ENCODE measurements at places on chromosomes 4 and X.
A peak's percentile ranks its signal among the peaks of the same experiment; 100 is the strongest.

DNA sequence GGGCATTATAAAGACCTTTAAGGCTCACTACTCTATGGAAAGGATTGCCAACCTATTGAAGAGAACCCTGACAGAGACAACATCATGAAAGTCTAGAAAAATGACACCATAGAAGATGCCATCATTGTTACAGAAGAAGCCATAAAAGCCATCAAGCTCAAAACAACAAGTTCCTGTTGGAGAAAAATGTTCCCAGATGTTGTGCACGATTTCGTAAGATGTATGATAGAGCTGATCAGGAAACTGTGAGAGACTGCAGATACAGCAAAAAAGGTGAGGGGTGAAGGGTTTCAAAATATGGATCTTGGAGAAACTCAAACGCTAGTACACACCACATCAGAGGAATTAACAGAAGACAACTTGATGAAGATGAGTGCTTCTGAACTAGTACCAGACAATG, 53.3 kb downstream of the WDFY3 start:
- DNase-seq: no peak

DNA sequence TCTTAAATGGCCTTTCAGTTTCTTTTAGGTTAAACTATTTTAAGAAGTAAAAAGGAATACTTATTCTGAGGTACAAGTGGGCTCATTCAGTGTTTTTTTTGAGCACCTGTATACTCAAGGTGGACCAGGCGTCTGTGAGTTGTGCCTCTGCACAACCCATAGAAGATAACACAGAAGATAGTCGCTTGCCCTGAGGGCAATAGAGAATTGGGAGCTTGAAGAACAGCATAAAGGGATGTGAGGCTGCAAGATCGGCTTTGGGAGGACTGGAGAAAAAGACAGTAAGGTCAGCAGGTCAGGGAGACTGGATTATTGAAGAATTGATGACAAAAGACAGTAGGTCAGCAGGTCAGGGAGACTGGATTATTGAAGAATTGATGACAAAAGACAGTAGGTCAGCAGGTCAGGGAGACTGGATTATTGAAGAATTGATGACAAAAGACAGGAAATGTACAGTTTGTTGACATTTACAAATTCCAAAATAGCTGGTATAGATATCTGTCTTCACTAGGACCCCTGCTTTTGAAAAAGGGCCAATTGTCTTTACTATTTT, 3.1 kb downstream of the CPE start:
- no peak for DNase-seq

- DNase-seq: no peak
Measured at GRCh38 chr4:48692044-48692443, 88.0 kb downstream of the FRYL start.

- no peak for DNase-seq
Measured at GRCh38 chrX:69161786-69162349, 3.4 kb downstream of the PJA1 start.

DNA sequence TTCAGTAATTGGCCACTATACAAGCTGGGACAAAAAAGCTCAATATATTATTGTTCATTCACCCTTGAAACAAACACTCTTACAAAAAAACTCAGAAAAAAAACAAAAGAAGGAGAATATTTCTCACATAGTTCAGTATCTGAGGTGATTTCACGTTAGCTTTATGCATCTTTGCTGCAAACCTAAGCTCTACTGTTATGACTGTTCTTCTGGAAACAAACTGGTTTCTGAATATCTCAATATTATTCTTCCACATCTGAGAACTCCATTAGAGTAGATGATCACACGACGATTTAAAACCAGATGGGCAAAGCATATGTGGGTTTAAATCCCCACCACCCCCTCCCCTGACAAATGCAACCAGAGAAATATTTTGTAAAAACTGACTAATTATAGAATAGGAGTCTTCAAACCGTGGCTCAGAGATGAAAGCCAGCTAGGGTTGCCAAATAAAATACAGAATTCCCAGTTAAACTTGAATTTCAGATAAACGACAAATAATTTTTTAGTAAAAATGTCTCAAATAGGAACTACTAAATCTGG, 182.0 kb upstream of the FAM241A start:
- DNase-seq: no peak

DNA sequence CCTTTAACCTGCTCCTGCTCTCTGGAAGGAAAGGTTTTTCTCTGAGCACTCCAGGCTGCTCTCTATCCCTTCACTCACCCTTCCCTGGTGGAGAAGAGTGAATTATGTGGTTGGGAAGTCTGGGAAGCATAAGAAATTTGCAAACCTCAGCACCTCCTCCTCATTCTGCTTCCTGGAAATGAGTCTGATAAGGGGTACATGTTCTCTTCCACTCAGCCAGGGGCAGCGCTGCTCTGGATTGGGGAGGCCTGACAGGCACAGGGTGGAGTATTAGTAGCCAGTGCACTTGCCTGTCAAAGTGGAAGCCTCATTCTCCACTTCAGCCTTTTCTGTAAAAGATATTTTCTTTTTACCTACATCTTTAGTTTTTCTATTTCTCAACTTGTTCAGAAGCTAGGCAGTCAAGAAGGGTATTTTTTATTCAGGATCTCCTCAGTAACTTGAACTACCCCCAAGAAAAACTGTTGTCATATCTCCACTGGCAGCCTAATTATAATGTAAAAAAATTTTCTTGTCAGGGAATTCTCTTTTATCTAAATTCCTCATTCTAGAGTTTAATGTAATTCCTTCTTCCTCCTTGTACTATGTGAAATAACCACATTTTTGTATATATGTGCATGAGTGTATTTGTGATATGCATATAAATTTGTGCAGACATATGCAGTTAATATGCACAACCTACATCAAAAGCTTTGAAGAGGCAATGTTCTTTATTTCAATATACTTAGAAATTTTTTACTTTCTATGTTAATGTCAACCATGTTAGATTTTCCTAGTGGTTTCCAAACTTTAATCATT, 15.3 kb downstream of the ADAMTS3 start:
- no peak for DNase-seq

GRCh38 chrX:152072236-152072635, 66.1 kb downstream of the MAGEA10 start:
- peak; percentile 78 for DNase-seq

GRCh38 chr4:41475402-41475801, 62.6 kb upstream of the LIMCH1 start:
- DNase-seq: peak; percentile 37

- no peak for DNase-seq
Measured at GRCh38 chr4:101125045-101125942, 222.0 kb downstream of the PPP3CA start.

- DNase-seq: peak; percentile 67
Measured at GRCh38 chr4:180665994-180666824, 1577.0 kb upstream of the TENM3 start.

- no peak for DNase-seq
Measured at GRCh38 chrX:106009145-106009544, 29.4 kb downstream of the SERPINA7 start.

- DNase-seq: no peak
Measured at GRCh38 chr4:159538556-159538955, 435.7 kb downstream of the RAPGEF2 start.

GRCh38 chrX:74119016-74119910, 184.7 kb upstream of the ZCCHC13 start:
- DNase-seq: peak; percentile 67

- DNase-seq: no peak
Measured at GRCh38 chrX:65194547-65194946, 218.3 kb upstream of the ZC4H2 start.
